Spinal cord (tissue), 10 donors: ENCODE measurements at places on chromosomes 2 and 18. TPM values are rescaled to one million over a fixed set of nuclear protein-coding genes. Genes with fewer than 3 reads are reported as not detected.

- DNase-seq: no peak
Observed at GRCh38 chr2:144376460-144376859, 143.5 kb downstream of the ZEB2 start.

Gene AKAIN1
- 1.9 TPM for total RNA-seq

GRCh38 chr2:157813467-157813866 lies 62.7 kb downstream of the ACVR1 start:
- no peak for DNase-seq

Gene MTERF4
- 45.0 TPM for total RNA-seq

DNA sequence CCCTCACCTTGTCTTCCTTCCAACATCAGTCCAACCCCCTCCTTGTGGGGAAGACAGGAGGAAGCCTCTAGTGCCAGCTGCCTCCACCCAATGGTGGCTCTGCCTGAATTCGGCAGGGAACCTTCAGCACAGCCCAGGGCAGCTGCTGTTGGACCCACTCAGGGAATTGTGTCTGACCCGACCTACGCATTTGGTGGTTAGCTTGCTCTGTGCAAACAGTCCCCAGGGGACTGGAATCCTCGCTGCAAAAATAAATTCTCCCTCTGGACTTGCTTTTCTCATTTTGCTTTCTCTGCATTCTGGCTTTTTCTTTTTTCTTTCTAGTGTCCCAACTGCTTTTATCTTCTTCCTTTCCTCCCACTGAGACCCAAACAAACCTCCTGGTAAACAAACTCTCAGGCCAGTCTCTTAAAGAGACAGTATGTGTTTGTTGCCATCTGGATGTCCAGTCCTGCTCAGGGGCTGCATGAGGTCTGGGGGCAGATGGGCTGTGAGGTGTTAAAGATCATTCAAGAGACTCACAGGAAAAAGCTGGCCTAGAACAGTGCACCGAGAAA lies 137.7 kb upstream of the HAAO start:
- DNase-seq: no peak

DNA sequence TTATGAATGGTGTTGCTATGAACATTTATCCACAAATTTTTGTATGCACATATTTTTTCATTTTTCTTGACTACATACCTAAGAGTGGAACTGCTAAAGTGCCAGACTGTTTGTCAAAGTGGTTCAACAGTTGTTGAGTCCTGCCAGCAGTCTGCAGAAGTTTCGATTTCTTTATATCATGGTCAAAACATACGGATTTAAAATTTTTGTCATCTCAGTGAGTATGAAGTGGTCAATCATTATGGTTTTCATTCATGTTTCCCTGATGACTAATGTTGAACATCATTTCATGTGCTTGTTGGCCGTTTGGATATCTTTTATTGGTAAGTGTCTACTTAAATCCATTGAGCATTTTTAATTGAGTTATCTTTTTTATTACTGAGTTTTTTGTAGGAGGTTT lies 39.2 kb downstream of the CCDC138 start:
- DNase-seq: no peak

GRCh38 chr18:32056613-32057358 lies 34.9 kb upstream of the RNF138 start:
- DNase-seq: peak; percentile 10

GRCh38 chr18:28412521-28412920 lies 235.6 kb upstream of the CDH2 start:
- DNase-seq: no peak

Gene PARD6G
- 20.3 TPM for total RNA-seq

- no peak for DNase-seq
Observed at GRCh38 chr2:36770542-36771287, 74.2 kb downstream of the VIT start.

DNA sequence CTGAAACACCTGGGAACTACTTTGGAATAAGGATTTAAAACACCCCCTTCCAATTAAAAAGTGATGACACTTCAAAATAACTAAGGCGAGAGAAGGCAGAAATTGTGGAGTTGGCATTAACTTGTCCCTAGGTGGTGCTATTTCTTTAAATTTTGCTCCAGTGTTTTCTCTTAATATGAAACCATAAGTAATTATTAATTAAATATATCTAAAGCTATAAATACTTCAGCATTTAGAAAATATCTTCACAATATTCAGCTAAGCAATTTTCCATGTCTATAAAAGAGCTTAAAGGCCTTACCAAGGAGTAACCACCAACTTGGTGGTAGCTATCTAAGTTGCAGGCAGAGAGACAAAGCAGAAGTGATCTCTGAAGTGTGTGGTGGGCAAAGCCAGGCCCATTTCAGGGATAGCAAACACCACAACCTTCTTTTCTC lies 186.8 kb upstream of the PGAP1 start:
- no peak for DNase-seq

DNA sequence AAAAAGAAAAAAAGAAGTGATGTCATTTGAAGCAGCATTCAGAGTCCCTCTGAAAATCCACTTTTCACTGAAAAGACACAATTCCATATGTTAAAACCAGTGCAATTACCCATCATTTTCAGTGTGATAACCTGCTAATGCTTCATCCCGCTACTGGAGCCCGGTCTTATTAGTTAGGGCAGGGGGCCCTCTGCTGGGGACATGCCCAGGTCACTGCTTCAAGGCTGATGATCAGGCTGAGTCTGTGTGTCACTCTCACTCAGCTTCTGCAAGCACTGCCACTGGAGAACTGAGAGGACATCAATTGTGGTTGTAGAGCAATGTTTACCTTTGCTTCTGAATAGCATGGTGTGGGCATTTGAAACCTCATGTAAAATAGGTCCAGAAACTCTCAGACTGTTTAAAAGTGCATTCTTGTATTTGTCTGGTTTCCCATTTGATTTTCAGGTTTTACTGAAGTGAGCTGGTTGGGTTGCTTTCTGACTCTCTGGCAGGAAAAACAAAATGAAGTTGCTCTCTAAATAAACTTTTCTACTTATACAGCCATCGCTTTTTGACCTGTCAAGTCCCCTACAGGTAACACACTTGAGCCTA lies 49.2 kb upstream of the NXPH2 start:
- DNase-seq: no peak

Gene SPATA3
- total RNA-seq: not detected

DNA sequence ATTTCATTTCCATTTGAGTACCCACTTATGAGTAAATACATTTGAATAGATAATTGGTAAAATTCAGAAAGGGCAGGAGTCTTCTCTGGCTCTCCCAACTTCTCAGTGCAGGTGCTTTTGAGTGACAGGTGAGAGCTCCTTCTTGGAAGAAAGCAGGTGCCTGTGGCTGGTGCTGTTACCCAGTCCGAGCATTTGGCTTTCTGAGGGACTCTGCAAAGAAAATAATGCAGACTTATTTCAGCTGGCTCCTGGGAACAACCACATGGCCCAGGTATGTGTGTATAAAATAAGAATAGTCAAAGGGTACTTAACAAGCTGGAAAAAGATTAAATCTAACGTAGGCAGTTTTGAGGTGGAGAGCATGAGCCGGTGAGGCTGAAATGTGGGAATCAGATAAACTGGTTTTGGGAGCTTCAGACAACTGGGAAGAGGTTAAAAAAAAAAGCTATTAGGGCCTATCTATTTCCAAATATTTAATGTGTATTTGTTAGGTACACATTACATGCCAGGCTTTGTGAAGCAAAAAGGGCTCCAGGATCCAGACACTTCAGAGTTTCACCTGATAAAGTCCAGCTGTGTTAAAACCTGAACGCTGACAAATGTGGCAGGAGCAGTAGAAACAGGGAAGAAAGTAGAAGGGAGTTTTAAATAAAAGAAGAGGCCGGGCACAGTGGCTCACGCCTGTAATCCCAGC lies 20.6 kb downstream of the ZNF236 start:
- DNase-seq: no peak

Gene GPN1
- 35.8 TPM for total RNA-seq
